CD8-positive, alpha-beta memory T cell (primary cell): ENCODE measurements at places on chromosomes 2 and 18.

DNA sequence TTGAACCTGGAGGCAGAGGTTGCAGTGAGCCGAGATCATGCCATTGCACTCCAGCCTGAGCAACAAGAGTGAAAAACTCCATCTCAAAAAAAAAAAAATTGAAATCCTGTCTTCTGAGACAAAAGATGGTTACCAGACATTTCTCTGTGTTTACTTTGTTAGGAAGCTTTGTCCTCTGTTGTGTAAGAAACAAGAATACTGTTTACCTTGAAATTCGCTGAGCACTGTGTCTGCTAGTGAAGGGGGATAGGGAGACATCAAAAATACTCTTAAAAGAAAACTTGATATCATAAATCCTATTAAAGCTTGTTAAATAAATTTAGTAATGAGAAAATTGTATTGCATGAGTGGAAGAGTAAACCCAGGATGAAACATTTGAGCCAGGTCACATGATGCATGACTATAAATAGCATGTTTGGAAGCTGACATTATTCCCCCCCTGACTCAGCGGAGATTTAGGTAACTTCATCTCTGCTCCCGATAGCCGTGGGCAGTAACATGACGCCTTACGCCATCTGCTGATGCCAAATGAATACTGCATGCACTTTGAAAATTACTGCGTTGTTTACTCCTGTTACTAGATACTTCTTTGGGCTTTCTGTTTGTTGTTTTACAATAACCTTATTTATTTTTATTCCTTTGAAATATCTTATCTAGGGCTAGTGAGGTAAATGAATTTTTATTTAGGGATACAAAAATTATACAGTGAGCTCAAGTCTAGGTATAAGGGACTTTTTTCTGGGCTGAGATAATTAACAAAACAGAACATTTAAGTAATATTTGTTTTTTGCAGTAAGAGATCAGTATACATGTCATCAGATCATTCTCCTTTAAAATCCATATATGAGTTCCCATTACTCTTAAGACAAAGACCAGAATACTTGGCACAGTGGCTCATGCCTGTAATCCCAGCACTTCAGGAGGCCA is 134.9 kb downstream of the MAP3K20 start:
- DNase-seq: peak; percentile 17

DNA sequence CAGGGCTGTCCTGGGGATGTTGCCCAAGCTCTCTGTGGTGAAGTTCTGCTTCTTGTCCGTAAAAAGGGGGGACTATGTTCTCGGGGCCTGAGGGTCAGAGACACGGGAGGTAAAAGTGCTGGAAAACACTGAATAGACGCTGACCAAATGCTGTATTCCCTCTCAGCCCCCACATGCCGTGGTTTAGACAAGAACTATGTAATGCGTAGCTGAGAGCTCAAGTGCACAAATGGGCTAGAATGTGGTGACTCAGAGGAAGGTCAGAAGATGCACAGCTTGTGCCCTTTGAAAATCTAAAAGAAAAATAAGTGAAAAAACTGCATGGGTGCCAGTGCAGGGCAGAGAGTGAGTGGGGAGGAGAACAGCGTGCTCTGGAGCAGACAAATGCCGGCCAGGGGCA is 80.3 kb upstream of the MAP4K4 start:
- no peak for DNase-seq

DNA sequence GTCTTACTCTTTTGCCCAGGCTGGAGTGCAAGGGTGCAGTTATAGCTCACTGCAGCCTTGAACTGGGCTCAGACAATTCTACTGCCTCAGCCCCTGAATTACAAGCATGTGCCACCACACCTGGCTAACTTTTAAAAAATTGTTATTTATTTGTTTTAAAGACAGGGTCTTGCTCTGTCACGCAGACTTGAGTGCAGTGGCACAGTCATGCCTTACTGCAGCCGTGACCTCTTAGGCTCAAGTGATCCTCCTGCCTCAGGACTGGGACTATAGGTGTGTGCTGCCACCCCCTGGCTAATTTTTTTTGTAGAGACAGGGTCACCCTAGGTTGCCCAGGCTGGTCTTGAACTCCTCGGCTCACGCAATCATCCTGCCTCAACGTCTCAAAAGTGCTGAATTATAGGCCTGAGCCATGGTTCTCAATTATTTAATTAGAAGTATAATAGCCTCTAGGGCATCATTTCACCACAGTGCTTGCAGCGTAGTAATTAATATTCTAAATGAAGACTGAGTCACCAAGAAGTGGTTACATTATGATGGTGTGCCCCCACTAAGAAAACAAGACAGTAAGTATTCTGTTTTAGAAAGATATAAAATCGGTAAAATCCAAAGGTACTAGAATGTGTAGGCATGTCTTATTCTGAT is 69.6 kb downstream of the EML4 start:
- peak; percentile 22 for DNase-seq

- no peak for DNase-seq
Measured at GRCh38 chr2:188734691-188735090, 239.5 kb upstream of the COL3A1 start.

- DNase-seq: no peak
Measured at GRCh38 chr2:30758191-30758651, 49.0 kb downstream of the CAPN13 start.

GRCh38 chr2:174071321-174071720 is 106.1 kb upstream of the SP3 start:
- DNase-seq: no peak

GRCh38 chr2:215921895-215922294 is 91.5 kb downstream of the MREG start:
- no peak for DNase-seq

GRCh38 chr2:112293636-112294401 is 18.4 kb downstream of the ZC3H6 start:
- DNase-seq: no peak

GRCh38 chr2:159573294-159573693 is 43.1 kb downstream of the BAZ2B start:
- no peak for DNase-seq

- DNase-seq: no peak
Measured at GRCh38 chr18:58670404-58671110, 708 bp upstream of the MALT1 start.

DNA sequence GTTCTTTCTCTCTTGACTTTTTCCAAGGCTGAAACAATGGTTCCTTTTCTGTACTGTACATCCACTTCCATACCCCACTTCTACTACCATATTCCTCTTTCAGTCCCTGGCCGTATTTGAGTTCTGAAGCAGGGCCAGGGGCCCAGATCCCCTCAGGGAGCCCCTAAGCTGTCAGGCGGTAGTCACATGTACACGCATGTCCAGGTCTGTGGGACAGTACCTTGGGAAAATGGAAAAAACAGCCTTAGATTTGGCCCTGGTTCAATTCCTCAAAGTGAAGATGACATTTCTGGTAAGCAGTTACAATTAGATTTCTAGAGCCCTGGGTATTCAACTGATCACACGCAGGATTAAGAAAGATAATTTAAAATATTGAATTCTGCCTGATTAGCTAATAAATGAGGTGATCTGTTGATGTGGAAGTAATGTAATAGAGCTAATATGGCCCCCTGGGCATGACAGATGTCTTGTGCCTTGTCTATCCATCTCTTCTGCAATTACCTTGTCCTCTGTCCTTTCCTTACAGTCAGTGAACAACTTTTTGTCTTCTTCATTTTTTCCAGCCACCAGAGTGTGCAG is 44.4 kb downstream of the MRPL33 start:
- no peak for DNase-seq

DNA sequence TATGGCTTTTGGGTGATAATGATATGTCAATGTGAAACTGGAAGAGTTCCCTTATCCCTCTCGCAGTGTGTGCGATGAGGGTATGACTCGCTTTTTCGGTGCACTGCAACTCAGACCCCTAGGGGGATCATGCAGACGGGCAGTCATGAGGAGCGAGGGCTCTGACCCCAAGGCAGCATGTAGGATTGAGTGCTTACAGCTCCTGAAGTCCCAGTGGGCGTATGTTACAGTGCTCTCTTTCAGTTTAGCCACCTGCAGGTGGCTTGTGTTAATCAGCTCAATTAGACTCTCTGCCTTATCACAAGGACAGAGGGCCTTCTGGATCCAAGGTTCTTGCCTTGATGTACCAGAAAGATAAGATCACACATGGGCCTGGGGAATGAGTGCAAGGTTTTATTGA is 1269.9 kb upstream of the GYPC start:
- DNase-seq: no peak

DNA sequence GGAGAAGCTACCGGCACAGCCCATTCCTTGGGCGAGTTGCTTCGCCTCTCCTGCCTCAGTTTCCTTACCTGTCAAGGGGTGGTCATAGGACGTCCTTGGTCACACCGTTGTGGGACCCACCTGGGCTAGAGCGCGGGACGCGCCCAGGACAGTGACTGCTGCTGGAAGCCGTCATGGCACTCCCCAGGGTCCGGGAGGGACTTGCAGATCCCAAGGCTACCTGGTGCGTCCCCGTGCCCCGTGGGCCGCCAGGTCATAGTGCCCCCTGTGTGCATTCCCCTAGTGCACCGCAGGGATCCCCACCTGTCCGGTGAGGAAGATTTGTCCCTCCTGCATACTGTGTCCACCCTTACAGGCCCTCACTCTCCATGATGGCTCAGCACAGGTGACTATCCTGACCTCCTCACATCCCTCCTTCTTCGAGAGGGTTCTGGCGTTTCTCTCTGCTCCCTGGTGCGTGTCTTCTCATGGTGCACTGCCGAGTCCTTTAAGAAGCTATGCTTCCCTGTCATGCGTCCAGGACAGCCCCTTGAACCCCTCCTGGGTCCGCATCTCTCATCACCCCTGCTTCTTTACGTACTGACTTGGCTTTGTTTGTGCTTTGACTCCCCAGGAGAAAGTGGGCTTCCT is 886 bp upstream of the STK25 start:
- no peak for DNase-seq

- no peak for DNase-seq
Measured at GRCh38 chr2:235996419-235996818, 171.8 kb downstream of the GBX2 start.

- no peak for DNase-seq
Measured at GRCh38 chr2:195633974-195634373, 23.1 kb upstream of the SLC39A10 start.

DNA sequence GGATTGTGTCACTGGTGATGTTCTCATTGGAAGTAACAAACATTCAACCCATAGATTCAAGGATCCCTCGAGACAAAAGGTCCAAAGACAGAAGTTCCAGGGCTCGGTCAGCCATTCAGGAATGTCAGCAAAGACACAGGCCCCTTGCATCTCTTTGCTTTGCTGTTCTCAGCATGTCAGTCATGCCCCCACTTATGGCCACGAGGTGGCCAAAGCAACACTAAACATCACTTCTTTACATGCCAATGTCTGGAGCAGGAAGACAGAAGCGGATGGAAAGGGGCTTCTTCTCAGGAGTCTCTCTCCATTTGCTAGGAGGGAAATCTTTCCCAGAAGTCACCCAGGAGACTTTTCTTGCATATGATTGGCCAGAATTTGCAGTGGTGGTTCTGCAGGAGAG is 191.6 kb upstream of the SP5 start:
- DNase-seq: no peak

DNA sequence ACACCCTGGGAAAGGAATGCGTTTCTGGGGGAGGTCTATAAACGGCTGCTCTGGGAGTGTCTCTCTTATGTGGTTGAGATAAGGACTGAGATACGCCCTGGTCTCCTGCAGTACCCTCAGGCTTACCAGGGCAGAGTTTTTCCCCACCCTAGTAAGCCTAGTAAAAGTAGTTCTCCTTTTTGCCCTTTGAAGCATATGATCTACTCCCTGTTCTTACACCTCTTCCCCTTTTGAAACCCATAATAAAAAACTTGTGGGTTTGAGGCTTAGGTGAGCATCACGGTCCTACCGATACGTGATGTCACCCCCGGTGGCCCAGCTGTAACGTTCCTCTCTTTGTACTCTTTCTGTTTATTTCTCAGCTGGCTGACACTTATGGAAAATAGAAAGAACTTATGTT is 97.4 kb downstream of the FSIP2 start:
- no peak for DNase-seq

DNA sequence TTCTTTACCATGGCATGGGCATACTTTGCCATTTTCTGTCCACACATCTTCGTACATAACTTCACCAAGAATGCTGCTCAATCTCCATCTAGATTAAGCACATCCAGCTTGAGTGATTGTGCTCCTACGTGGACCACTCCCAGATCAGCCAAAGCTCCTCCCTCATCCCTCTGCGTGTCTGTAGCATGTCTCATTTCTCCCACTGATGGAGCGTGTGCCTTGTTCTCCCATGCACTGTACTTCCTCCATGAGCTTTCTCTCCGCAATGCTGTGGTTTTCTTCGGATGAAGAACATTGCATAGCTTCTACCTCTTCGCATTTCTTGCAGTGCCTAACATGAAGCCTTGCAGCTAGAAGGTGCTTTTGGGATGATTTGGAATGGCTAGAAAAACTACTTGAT is 13.5 kb downstream of the CCL20 start:
- no peak for DNase-seq

DNA sequence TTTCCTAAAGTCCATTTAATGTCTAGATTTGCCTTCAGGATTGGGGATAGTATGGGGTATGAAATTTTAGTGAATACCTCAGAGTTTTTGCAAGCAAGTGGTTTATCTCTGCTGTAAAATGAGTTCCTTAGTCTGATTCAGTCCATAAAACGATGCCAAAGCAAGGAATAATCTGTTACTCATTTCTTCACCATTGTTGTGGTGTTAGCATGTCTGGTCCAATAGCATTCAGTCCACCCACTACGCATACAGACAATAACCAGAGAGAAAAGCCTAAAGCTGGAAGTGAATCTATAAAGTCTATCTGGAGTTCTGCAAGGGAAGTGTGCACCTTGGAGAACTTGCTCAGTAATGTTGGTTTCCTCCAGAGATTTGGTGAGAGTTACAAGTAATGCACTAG is 12.9 kb upstream of the DPP4 start:
- DNase-seq: no peak

DNA sequence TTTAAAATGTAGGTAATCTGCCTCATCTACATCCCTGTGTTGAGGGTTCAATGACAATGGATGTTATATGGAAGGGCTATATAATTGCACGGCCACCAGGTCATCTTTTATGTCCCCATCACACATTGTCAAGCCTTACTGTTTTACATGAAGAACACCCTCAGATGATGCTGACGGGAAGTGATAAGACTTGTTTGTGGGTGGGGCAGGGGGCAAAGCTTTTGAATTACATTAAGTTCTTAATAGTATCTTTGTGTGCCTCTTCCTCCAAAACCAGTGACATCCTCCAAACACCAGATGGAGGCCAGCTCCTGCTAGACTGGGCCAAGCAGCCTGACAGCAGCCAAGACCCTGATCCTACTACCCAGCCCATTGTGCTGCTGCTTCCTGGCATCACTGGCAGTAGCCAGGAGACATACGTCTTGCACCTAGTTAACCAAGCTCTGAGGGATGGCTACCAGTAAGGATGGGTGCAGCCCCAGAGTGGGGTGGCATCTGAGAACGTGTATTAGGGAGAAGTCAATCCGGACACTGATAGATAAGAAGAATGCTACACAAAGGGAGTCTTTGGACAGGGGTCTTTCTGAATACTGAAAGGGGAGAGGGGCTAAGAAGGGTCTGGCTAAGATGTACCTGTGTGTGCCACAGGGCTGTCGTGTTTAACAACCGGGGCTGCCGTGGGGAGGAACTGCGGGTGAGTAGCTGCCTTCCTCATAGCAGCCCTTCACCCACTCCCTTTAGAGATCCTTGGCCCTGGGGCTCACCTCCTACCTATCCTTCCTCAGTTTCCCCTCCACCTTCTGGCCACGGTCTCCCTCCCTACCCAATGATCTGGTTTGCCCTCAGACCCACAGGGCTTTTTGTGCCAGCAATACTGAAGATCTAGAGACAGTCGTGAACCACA is 5.3 kb downstream of the ABHD1 start:
- no peak for DNase-seq

GRCh38 chr2:106995556-106995955 is 109.6 kb upstream of the ST6GAL2 start:
- no peak for DNase-seq
